ENCODE measurements at places on chromosomes 7 and 10.

GRCh38 chr7:13989126-13989948 is at the start of gene ETV1:
ETV1 (minus strand) TSS chr7:13989666; CDS start chr7:13989052, 614 bp downstream.
- peak; percentile 80 for DNase-seq

DNA sequence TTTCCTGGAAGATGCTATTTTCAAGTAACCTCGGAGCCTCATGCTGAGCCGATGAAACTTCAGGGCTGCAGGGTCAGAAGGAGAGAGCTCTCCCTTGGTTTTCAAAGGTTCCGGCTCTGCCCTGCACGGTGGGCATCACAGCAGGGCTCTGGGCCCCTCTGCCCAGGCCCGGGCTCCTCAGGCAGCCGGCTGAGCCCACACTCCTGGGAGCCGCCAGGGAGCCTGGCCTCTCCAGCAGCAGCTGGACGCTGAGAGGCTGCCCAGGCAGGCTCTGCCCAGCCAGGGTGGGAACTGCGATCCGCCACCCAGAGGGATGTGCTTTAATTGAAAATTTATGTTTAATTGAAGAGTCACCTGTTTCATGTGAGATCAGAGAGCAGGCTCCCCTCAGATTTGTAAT is 97.5 kb upstream of the MGMT start:
- no peak for DNase-seq

- DNase-seq, result no peak
Measured at GRCh38 chr10:68086910-68087684, 12.0 kb upstream of the HERC4 start.

- no peak for DNase-seq
Measured at GRCh38 chr7:134478707-134479106, 19.8 kb upstream of the AKR1B1 start.

DNA sequence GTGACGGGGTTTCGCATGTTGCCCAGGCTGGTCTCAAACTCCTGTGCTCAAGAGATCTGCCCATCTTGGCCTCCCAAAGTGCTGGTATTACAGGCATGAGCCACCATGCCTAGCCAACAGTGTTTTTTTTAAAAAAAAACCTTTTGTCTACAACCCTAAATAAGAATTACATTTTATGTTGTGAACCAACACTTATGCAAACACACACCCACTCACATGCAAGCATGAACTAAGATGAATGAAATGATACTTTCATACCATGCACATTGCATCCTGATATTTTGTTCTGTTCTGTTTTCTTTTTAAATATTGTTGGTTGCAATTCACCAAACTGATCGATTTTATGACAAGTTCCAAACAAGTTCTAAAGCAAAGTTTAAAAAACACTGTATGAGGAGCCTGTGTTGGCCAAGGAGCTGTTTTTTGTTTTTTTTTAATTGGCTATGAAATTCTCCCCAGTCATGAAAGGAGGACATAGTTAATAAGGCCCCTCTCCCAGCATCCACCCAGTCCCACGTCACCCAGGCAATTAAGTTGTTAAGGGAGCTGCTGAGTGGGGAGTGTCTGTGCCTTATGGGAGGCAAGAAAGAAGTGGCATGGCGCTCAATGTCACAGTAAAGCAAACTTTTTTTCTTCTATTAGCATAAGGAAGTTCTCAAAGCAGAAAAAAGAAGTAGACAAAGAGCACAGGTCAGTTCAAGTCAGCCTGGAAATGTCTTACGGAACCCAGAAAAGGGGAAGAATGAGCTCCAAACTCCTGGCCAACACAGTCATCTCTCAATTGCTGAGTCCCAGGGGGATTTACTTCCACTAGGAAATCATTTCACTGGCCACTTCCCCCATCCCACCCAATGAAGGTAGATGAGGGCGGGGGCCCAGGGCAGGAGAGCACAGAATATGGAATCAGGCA is 50.1 kb downstream of the NOD1 start:
- no peak for DNase-seq

- DNase-seq, result no peak
Measured at GRCh38 chr7:20980668-20981264, 194.1 kb upstream of the SP8 start.

DNA sequence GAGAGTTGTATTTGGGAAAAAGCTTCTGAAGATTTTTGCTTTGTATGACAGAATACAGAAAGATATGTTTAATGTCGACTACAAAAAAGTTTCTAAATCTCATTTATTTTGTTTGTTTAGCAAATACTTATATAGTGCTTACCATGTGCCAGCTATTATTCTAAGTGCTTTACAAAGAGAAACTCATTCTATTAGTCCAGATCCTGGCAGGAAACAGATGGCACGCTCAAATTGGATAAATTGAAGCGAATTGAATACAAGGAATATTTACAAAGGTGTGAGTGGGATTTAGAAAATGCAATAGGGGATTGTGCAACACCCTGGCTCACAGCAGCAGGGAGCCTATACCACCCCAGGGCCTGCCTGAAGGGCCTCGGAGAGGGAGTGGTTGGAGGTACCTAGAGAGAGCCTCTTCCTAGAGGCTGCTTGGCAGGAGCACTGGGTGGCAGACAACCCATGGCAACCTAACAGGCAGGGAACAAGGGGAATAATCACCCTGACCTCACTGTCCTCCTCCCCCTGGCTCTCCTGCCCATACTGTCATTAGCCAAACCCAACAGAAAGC is 27.6 kb upstream of the FAM204A start:
- peak; percentile 8 for DNase-seq

GRCh38 chr7:70975754-70976153 is 156.2 kb upstream of the GALNT17 start:
- no peak for DNase-seq

GRCh38 chr7:120303105-120303504 is 30.1 kb downstream of the KCND2 start:
- DNase-seq, result no peak

GRCh38 chr7:37315772-37316715 is 132.6 kb downstream of the ELMO1 start:
- no peak for DNase-seq

GRCh38 chr10:69842020-69842419 is 40.3 kb downstream of the COL13A1 start:
- DNase-seq, result no peak

DNA sequence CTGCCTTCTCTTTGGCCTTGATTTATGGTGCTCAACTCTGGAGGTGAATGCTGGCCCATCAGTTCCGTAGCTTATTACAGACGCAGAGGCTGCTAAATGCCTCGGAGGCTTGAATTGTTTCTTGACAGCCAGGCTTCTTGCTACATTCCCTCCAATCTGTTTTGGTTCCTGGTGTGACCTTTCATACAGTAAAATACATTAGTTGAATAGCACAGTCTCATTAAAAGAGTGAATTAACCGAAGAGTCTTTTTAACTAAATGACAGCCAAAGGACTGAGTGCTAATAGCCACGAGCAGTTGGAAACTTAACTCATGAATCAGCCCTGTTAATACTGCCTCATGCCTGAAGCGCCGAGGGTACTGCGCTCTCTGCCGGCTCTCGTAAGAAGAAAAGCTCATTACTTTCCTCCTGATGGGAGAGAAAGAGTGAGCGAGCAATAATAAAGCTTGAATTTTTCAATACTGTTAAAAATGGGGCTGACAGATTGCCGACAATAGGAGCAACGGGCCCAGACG is 236.4 kb upstream of the GPR26 start:
- DNase-seq, result peak; percentile 37

DNA sequence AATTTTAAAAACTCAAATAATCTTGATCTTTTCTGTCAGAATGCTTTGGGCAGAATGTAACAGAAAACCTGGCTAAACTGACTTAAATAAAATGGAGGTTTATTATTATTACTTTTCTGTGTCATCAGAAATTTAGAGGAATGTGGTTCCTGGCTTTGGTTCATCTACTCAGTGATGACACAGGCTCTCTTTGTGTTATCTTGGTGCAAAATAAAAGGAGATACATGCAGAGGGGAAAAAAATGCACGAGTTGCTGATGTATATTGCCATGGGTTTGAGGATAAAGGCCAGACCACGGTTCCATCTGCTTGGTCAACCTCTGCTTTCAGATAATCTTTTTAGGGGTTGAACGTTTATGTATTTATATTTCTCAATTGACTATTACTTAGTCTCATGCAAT is 181.4 kb downstream of the SUGCT start:
- no peak for DNase-seq

DNA sequence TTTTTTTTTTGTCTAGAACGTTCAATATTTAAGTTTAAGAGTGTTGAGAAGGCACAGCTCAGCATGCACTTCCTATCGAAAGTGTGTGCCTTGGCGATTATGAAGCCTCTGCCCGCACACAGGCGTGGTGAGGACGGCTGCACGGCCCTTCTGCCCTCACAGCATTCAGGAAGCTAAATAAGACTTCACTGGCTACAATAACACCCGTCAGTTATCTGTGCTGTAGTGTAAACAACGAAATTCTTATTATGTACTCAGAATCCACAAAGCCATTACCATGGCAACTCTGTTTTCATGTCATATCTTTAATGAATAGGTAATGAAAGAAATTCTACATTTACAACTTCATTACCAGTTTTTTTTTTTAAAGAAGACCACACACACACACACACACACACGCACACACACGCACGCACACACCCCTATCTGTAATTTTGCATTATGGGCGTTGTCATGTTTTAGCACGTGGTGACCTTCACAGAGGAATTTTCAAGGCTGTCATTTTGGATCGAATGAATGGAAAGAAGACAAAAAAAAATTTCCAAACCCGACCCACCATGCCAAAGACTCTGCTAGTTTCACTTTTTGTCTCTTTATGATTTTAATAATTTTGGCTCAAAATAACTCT is 254.8 kb upstream of the CTBP2 start:
- DNase-seq, result no peak

DNA sequence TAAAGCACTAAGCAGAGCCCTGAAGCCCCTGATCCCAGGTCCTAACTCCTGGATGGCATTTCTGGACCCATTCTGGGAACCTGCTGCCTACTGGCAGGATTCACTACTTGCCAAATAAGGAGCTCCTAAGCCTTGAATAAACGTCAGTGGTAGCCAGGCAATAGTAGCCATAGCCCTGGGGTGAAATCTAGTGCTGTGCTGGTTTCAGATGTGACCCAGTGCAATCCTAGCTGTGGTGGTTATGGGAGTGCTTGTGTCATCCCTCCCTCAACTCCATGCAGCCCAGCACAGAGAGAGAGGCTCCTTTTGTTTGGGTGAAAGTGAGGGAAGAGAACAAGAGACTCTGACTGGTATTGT is 43.7 kb downstream of the PCLO start:
- no peak for DNase-seq

GRCh38 chr7:372932-373791 is 83.2 kb downstream of the FOXL3 start:
- DNase-seq, result no peak

DNA sequence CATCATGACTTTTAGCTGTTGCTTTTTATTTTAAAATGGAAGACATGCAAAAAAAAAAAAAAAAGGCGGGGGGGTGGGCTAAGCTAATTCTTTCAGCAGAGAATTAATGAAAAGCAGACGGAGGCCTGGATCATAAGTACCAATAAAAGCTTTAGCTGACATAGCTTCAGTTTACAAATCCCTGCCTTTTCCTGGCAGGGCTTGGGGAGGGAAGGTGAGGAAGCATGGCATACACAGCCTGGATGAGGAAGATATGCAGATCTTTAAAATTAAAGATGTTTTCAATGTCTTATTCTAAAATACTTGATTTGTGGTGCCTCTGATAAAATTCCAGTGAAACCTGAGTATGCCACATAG is 57.0 kb downstream of the ICA1 start:
- DNase-seq, result no peak

- no peak for DNase-seq
Measured at GRCh38 chr10:10320956-10321355, 696.7 kb upstream of the CELF2 start.

DNA sequence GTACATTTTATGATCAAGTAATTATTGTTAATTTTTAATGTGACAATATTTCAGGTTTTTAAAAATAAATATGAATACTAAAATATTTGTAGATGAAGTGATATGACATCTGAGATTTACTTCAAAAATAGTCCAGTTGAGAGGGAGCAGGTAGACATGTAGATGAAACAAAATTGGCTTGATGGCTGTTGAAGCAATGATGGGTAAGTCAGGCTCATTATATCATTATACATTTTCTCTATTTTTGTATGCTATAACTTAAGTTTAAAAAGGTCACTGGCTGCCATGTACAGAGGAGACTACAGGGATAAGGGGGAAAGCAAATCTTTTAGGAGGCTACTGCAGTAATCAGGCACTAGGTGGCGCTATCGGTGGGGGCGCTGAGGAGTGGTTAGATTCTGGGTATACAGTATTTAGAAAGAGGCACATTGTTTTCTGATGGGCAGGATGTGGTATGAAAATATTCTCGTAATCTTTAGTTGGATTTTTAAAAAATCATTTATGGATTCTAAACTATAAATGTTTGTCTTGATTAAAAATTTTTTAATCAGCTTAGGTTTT is 189.8 kb upstream of the IMMP2L start:
- DNase-seq, result peak; percentile 77

DNA sequence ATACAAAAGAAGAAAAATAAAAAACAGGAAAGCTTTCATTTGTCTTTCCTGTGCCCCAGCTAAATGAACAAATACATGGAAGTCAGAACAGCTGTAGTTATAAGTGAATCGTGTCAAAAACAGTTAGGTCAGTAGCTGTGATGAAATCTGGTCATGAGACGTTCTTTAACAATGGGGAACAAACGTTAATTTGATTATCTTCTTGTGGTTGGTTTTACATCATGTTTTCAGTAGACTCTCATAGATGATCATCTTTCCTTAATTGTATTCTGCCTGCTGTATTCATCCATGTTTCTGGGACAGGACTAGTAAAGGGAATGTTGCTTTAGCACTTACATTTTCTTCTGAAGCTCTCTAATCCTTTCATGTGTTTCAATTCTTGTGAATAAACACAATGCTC is 97.0 kb downstream of the PCLO start:
- DNase-seq, result no peak

DNA sequence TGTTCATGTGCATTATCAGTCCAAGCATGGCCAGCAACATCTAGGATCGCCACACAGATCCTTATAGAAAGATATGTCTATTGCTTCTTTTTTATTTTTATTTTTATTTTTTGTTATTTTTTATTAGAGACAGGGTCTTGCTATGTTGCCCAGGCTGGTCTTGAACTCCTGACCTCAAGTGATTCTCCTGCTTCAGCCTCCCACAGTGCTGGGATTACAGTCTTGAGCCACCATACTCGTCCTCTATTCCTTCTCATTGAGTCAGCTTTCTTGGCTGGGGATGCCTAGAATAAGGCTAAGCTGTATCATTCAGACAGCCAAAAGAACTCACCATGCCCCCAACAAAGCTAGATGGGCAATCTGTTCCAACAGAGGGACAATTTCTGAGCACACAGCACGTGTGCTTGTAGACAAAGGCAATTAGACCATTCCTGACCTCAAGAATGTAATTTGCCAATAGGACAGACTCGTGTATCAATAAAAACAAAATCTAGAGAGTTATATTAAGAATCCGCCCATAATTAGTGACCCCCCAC is 264.0 kb upstream of the NEBL start:
- DNase-seq, result no peak

- DNase-seq, result peak; percentile 22
Measured at GRCh38 chr7:95596198-95597063, at the start of gene PDK4. PDK4 (minus strand) TSS chr7:95596516; CDS start chr7:95596293, 223 bp downstream.

- no peak for DNase-seq
Measured at GRCh38 chr10:49050366-49050765, 65.0 kb downstream of the VSTM4 start.

- peak; percentile 65 for DNase-seq
Measured at GRCh38 chr10:99560277-99561126, 27.8 kb downstream of the NKX2-3 start.

GRCh38 chr7:139125657-139126056 is 16.1 kb upstream of the ZC3HAV1 start:
- no peak for DNase-seq

GRCh38 chr7:12358694-12359093 is 45.0 kb downstream of the VWDE start:
- no peak for DNase-seq

- no peak for DNase-seq
Measured at GRCh38 chr10:3324612-3325038, 152.0 kb upstream of the PITRM1 start.

All from BE2C (cell line).